KG1 (cell line): ENCODE measurements at places on chromosomes 6 and 20.

GRCh38 chr6:136859430-136859829, 37.0 kb downstream of the PEX7 start:
- no peak for DNase-seq

GRCh38 chr6:125254321-125254720, 47.4 kb downstream of the HDDC2 start:
- no peak for DNase-seq

GRCh38 chr6:74689601-74690000, 516.3 kb downstream of the COL12A1 start:
- no peak for DNase-seq

DNA sequence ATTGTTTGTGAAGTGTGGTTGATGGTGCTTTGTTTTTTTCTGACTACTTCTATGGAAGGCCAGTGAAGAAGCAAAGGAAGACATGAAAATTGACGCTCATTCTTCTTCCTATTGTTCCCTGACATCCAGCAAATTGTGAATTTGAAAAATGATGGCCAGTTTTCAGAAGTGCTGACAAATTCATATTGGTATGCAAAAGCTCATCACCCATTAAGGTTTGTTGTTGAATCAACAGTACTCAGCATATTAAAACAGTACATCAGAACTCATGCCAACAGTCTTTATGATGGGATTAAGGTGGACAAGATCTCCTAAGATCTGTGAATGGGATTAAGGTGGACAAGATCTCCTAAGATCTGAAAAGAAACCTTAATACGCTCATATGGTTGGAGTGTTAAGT, 1.0 kb upstream of the MTG2 start:
- no peak for DNase-seq

- DNase-seq, result no peak
Observed at GRCh38 chr6:79608334-79609224, 22.6 kb upstream of the SH3BGRL2 start.

DNA sequence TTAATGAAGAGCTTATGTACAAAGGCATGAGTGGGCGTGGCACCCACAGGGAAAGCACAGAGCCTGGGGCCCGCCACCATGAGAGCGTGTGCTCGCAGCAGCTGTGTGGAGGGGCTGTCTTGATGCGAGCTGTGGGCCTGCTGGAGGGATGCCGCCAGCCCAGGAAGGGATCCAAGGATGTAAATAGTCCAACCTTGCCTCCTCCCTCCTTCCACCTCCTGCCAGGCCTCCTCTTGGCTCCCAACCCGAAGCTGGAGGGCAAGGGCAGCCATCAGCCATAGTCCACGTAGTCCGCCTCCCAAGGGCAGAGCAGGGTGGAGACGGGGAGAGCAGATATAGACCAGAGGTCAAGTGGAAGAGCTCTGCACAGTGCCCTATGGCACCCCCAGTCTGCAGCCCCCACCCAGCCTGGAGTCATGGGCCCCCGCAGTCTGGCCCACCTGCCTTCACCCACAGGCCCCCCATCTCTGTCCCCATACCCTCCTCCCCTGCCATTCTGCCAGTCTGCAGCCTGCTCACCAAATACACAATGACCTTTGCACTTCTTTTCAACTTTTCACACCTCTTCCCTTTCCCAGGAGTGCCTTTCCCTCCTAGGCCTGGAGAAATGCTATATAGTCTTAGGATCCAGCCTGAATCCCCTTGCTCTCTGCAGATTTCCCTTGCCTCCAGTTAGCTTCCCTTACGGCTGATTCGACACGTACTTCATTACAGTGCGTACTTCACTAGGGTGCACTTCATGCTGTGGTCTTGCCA, 77.1 kb downstream of the SHLD1 start:
- DNase-seq, result no peak

- no peak for DNase-seq
Observed at GRCh38 chr20:21184819-21185218, 58.9 kb downstream of the KIZ start.

GRCh38 chr6:81241126-81242041, 511.1 kb downstream of the TENT5A start:
- peak; percentile 3 for DNase-seq

DNA sequence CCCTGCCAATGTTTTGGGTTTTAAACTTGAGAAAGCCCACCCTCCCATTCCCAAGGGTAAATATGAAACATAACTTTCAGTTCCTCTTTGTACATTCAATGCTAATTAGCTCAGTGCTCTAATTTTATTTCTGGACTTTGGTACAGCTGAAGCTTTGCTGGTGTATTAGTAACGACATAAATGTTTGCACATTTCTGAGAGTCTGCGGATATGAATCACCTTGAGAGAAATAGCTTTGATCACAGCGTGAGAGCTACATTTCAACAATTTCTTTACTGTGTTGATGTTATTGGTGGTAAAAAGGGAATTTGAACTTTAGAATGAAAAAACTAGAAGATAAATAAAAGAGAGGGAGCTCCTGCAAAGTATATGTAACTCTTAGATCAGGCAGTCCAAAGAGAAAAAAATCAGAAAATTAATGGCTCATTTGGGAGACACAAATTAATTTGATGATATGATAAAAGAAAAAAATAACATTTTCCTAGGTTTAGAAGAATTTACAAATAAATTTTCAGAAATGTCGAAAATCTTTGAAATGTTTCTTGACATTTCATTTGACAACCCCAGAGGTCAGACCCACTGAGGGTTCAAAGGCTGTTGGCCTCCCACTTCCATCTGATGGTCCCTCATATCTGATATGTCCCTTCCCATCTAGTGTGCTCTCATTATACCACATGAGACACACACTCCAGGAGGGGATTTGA, 38.5 kb upstream of the CAP2 start:
- no peak for DNase-seq

GRCh38 chr6:139920776-139921100, 546.3 kb upstream of the CITED2 start:
- no peak for DNase-seq

DNA sequence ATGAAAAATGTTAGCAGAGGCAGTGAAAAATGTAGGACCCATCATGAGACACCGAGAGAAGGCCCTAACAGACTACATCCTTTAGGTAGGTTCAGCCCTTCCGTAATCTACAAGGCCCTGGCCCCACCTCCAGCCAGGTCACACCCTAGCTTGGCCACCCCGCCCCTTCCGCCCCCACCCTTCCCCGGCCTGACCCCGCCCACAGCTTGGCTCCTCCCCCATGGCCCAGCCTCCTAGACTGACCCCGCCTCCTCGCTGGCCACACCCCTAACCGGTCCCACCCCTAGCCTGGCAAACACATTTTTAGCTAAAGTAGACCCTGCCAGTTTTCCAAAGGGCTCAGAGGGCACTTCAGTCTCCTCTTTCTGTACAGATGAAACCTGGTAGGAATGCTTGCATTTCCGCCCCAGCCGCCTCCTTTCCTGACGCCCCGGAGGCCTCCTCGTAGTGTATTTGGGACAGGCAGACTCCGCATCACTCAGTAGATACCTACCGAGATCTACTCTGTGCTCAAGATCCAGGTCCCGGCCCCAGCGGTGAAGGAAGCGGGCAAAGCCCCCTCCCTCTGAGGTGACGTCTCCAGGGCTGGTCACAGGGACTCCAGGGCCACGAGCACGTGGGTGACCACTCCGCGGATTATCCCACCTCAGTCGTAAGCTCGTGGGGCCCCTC, 443.5 kb downstream of the PREX1 start:
- no peak for DNase-seq

DNA sequence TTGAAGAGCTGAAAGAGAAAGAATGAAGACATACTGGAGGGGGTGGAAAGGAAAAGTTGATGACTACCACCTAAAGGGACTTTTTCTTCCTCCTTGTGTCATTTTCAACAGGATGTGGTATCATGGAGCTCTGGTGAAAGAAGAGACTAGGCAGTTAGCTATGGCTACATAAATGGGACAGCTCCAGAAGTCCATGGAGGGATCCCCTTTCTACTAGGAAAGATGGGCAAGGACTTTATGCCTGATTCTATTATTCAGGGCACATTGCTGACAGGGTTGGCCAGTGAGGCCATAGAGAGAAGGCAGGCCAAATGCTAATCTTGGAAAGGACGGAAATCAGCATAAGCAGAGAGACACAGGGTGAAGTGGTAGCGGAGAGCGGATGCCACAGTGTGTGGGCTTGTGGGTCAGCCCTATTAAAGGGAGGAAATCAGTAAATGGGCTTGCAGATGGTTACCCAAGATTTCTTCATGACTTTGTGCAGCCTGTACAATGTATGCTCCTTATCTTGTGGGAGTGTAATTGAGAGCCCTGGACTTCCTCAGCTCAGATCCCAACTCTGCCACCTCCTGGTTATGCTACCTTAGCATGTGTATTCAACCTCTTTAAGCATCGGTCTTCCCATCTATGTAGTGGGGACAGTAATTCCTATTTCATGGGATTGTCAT, 77.4 kb upstream of the TMEM170B start:
- DNase-seq, result no peak

DNA sequence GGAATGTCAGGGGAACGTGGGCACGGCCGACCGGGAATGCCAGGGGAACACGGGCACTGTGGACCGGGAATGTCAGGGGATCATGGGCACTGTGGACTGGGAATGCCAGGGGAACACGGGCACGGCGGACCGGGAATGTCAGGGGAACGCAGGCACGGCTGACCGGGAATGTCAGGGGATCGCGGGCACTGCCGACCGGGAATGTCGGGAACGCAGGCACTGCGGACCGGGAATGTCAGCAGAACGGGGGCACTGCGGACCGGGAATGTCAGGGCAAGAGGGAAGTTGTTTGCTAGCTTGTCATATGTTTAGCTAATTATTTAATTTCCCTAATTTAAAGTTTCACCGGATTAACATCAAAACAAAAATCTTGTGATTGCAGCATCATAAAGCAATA, 37.4 kb upstream of the BHLHE23 start:
- DNase-seq, result no peak

DNA sequence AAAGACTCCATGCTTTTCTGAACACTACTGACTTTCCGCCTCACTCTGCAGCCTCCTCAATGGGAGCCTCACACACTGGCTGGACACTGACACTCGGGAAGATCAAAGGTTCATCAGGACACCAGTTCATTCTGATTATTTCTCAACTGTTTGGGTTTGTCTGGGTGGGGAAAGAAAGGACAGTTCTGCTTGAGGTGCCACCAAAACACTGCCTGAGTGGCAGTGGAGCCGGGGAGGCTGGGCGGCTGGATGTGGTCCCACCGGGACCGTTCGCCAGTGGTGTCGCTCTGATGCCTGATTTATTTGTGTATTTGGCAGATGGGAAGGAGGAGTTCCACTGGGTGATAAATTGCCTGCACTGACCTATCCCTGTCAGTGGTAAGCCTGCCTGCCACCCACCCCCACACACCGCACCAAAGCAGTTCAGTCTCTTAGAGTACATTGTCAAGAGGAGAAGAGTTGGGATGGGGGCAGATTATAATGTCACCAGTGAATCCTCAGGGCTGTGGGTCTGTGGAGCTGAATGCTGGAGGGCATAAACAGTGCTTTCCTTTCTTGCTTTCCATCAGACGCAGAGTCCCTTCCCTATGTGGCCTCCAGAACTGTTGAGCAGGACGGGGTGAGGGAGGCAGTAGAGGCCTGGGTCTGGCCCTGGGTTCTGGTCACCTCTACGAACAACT, 49.8 kb downstream of the EDN1 start:
- DNase-seq, result no peak

DNA sequence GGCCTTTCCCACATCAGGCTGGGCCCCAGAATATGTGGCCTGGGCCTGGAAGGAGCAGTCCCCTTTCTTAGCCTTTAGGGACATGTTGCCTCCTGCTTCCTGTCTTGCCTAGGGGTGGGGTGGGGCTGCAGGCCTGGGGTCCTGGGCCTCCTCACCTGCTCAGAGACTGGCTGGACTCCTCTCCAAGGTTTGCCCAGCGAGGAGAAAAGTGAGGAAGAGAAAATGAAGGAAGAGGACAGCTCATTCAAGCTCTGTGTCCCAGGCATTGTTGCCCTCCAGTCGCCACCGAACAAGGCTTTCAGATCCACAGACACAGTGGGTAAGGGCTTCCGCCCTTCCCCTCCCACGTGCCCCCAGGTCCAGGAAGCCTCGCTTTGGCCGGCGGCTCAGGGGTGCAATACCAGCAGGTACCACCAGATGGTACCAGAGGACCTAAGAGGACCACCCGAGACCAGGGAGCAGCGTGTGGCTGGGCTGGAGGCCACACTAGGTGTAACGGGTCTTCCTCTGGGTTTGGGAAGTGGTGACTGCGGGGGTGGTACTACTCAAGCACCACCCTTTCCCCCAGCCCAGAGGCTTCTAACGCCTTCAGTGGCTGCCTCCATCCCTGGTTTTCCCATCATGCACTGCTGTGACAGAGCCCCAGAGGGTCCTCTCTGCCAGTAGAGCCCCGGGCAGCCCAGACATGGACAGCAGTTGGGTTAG, 5.5 kb upstream of the BAK1 start:
- peak; percentile 76 for DNase-seq

- DNase-seq, result no peak
Observed at GRCh38 chr6:65259059-65259458, 448.0 kb downstream of the EYS start.

DNA sequence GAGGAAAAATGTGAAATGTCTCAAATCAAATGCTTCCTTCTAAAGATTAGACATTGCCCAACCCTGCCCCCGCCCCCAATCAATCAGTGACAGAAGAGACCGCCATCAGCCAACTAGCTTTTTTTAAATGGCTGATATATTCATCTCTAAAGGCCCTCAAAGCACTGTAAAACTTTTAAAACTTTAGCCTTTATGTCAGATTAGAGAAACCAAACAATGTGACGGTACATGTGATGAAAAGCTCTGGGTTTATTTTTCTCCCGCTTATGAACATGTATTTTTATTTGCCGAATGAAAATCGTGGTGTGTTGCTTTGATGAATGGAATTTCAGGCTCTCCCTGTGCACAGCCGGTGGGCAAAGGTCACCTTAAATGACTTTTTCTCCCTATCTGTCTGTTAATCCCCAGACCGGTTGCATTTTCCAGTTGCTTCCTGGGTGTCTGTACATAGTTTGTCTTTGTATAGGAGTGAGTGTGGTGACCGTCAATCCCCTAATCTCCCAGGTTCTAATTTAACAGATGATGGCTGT, 38.5 kb downstream of the TBC1D7 start:
- DNase-seq, result no peak

DNA sequence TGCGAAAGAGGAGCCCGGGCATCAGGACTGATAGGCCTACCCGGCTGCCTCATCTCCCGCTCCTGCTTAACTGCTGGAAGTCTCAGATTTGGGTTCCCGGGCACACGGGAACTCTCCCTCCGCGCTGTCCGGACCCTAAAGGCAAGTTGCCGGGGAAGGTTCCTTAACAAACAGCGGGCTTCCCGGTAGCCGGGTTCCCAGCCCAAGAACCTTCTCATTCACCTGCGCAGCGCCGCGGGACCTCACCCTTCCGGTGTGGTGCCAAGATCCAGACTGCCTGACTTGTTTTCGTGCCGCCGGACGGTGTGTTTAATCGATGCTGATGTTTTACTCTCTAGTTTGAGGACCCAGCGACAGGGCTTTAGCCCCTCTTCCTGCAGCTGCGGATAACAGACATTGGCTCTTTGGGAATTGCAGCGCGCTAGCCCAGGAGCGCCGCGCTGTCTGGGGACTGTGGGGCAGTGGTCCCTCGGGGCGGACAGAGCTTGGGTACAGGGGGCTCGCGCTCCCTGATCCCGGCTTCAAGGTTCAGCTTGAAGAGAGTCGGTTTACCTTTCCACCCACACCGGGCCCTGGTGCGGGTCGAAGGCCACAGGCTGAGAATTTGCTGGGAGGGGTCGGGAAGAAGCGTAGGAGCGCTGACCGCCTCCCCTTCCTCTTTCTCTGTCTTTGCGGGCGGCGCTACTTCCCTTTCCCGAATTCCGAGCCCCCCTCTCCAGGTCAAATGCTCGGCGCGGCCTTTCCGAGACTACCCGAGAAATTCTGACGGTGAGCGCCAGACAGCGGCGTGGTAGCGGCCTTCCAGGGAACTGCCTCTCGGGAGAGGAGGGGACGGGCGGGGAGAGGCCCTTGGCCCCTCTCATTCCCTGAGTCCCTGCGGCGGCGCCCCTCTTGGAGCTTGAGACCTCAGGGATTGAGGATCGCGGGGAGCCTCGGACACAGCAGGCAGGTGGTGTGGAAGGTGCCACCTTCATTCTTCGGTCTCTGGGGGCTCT, 17.2 kb downstream of the ABT1 start:
- no peak for DNase-seq
